ENCODE measurements at places on chromosomes 4 and X. TPM values are rescaled to one million over a fixed set of nuclear protein-coding genes. Genes with fewer than 3 reads are reported as not detected.

- DNase-seq, result no peak
Measured at GRCh38 chrX:113514906-113515305, 674.3 kb upstream of the AMOT start.

DNA sequence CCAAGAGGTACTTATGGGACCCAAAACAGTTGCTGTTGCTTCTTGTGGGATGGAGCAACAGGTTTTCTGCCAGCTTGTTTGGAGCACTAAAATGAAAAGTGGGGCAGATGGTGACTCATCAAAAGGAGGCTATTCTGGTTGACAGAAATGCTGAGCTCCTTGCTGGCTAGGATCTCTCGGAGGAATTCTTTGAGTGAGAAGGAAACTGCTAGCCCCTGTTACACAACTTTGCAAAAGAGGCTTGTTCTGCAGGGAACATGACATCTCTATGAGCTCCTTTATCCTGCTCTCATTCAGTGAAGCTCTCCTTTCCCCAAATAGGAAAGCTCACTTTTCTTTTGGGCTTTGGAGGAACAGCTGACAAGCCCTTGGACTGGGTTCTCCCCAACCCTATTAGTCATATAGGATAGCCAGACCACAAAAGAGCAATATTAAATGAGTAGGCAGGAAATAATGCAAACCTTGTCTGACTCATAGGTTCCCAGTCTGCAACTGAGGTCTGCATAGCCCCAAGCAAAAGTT, 108.3 kb downstream of the CDS1 start:
- DNase-seq, result no peak

The TEX13D gene
- total RNA-seq, result not detected

- no peak for DNase-seq
Measured at GRCh38 chrX:22126327-22126726, 94.2 kb downstream of the PHEX start.

GRCh38 chr4:169024762-169025161, 14.7 kb upstream of the CBR4 start:
- DNase-seq, result peak; percentile 11

The NPY2R gene
- total RNA-seq, result 0.91 TPM

All from cerebellum (tissue), 4 donors.